ENCODE measurements at places on chromosomes 6 and 20. TPM values are rescaled to one million over a fixed set of nuclear protein-coding genes. Genes with fewer than 3 reads are reported as not detected.

Gene CCDC170
- not detected for total RNA-seq

DNA sequence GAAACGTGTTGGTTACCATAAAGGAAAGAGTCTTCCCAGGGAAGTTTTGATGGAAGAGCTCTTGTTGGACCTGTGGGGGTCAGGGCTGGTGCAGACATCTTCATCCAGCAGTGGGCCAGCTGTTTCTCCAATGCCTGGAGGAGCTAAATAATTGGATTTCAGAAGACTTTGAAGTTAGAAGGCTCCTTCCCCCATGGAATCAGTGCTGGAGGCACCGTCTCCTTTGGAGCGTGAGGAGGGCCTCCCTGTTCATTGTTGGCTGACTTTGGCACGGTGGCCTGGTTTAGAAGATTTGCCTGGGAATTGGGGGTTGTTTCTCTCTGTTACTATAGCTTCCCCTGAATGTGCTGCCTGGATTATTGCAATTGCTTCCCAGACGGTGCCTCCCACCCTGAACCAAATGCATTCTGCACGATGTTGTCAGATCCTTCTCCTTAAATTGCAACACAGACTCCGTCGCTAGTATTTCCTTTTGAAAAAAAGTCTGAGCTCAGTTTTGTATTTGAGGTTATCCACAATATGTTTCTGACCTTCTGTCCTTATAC lies 27.7 kb upstream of the KCNG1 start:
- DNase-seq: no peak

DNA sequence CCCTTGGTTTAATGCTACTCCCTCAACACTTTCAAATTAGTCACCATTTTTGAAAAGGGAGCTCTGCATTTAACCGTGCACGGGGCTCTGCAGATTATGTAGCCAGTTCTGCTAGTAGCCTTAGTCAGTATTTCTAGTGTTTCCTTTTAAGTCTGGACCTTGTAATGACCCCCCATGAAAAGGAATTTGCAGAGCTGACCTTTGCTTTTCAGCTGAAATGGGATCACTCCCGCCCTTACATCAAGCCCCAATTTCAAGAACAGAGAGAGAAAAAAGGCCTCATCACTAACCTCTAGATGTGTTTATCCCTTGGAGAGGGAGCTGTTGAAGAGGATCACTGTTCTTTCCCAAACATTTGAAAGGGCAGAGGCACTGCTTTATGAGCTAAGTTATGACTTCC lies 490.7 kb upstream of the BTBD3 start:
- no peak for DNase-seq

Gene C6orf118
- total RNA-seq: not detected

Gene NINL
- 5.9 TPM for total RNA-seq

- no peak for DNase-seq
These were observed 826.2 kb upstream of the FLRT3 start for GRCh38 chr20:15163632-15164031.

Gene SLC52A3
- total RNA-seq: 7.1 TPM

DNA sequence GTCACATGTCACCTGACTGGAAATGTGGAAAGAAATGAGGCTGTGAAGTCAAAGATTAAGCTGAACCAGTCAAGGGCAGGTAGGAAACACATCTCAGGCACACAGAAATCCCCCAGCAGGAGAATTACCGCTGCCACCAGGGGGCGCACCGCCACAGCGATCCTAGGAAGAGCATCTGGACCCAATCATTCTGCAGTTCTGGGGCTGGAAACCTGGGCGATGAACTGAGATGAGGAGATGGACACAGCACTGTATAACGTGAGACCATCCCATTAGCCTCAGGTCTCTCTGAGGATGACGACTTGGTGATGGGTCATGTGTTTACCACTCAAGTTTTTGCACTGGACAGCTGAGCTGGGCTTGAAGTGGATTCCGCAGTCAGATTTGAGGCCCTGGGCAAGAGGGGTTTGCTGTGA lies 6.5 kb upstream of the SLC24A3 start:
- no peak for DNase-seq

GRCh38 chr6:102732898-102733297 lies 1339.4 kb downstream of the GRIK2 start:
- no peak for DNase-seq

Gene FAM83C
- total RNA-seq: 29.5 TPM

- DNase-seq: no peak
These were observed 99.5 kb downstream of the NCR2 start for GRCh38 chr6:41434803-41435481.

DNA sequence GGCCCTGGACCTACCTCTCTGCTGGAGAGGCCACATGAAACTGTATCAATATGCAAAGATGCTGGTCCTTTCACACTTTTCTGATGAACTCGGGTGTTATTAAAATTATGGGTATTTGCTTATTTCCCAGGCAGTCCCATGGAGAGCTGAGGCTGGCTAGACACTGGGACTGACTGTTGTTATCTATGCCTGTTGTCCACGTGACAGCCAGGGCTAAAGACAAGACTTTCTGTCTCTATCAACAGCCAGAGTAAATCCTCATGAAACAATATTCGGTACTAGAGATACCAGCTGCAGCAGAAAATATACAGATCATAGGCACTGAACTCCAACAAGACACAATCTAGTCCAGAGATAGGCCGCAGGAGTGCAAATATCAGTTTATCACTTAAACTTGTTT lies 236.4 kb downstream of the FOXA2 start:
- DNase-seq: no peak

DNA sequence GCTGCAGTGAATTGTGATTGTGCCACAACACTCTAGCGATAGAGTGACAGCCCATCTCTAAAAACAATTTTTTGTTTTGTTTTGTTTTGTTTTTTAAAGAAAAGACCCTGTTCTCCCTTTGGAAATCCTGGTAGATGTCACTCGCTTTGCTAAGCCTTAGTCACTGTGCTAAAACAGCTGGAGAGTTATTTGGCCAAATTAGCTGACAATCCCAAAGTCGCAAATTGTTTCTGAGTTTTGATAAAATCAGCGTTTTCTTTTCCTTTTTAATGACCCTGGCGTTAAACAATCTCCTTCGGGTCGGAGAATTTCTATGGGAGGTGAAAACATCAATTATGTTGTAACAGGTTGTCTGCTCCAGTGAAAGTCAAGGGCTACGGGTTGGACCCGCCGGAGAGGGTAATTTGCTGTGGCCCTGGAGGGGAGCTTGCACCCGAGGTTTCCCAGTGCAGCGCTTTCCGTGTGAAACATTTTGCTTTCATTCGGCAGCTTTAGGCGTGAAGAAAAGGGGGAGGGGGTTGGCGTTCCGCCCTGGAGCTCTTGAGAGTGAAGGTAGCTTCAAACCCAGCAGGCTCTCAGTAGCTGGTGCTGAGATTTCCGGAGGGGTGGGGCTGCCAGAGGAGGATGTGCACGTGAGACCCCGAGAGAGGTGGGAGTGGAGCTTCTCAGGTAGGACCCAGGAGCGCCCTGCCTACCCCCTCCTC lies 296.6 kb downstream of the PHACTR1 start:
- no peak for DNase-seq

Gene ANGPT4
- total RNA-seq: under 0.01 TPM

DNA sequence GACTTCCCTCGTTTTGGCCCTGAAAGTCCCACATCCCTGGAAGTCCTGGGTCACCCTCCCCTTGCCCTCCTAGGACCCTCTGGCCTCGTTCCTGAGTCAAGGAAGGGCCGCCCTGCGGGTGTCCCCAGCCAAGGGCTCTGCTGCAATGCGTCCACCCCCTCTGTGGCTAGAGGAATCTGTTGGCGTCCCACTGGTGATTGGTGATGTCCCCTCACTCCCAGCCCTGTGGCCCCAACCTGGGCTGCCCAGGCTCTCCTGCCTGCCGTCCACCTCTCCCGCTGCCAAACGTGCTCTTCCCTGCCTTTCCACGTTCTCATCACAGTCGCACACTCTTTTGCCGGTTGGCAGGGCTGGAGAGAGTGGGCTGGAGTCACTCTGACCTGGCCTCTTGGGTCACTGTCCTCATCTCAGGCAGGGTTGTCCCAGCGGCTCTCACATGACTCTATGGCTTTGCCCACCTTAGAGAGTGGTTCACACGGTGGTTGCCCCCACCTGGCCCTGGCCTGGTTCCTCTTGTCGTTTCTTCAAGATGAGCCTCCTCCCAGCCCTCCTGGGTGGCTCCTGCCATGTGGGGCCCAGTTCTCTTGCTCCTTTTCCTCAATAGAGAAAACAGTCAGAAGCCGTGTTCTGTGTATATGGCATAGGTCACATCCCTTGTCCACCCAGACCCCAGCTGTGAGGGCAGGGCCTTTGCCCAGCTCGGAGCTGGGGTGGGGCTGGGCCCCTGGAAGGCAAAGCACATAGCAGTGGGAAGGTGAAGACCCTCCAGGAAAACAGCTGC lies 100.9 kb downstream of the TMEM242 start:
- DNase-seq: no peak

Gene PCNA
- total RNA-seq: 58.9 TPM

- no peak for DNase-seq
These were observed 23.5 kb upstream of the MAP3K7 start for GRCh38 chr6:90610301-90610750.

Gene GLO1
- total RNA-seq: 53.4 TPM

Gene EBF4
- total RNA-seq: 3.2 TPM

DNA sequence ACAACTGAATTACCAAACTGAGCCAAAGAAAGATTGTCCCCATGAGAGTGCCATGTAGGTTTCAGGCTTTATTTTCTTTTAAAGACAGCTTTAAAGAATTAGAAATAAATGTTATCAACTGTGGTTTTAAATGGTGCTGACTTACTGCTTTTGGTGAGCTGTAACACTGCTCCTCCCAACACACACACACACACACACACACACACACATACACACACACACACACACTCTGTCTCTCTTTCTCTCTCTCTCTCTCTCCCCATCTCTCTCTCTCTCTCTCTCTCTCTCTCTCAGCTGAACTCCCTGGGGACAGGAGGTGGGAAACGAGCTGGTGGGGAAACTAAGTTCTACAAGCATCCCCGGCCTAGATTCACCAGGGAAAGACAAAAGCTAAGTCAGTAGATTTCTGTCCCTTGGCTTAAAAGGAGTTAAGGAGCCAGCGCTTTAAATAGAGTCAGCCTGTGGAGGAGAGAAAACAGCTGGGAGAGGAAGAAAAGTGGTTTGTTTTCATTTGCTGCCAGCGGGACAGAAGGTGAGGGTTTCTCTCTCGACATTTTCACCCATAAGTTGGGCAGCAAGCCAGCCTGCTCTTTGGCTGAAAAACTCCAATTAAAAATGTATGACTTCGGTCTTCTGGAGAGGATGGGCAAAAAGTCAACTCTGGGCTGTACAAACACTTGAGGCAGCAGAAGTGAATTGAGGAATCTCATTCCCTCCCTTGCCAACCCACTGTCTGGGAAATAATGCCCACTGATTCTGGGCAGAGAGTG lies 27.4 kb downstream of the CBLN4 start:
- DNase-seq: no peak

GRCh38 chr6:45712786-45713185 lies 302.9 kb downstream of the CLIC5 start:
- no peak for DNase-seq

- DNase-seq: no peak
These were observed 2.1 kb upstream of the CDKN1A start for GRCh38 chr6:36676141-36677058.

GRCh38 chr6:148996815-148997214 lies 250.0 kb downstream of the UST start:
- no peak for DNase-seq

- no peak for DNase-seq
These were observed 243.0 kb upstream of the RIN2 start for GRCh38 chr20:19515074-19515473.

GRCh38 chr6:143775336-143775735 lies 67.8 kb upstream of the LTV1 start:
- DNase-seq: no peak

GRCh38 chr6:144637541-144637940 lies 352.4 kb downstream of the UTRN start:
- no peak for DNase-seq

GRCh38 chr6:155291291-155291690 lies 23.0 kb downstream of the TFB1M start:
- DNase-seq: no peak

- no peak for DNase-seq
These were observed 665.4 kb downstream of the EPM2A start for GRCh38 chr6:145069966-145070365.

Gene OR2H2
- not detected for total RNA-seq

- DNase-seq: no peak
These were observed 114.9 kb downstream of the CDH4 start for GRCh38 chr20:61366914-61367313.

Gene POU5F1
- total RNA-seq: 0.92 TPM

DNA sequence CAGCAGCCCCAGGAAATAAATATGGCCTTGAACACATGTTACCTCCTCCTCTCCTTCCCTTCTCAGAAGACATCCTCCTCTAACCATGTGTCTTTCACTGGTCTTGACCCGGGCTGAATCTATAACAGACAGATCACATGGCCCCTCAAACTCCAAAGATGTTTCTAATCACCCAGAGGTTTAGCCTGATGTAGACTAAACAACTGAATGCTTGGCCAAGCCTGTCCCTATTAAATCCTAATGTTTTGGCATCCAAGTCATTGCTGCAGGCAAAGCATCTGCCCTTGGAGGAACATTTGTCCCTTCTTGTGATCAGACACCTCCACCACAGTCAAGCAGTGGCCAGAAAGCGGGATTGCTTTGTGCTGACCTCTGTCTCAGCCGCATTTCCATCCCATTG lies 65.5 kb downstream of the ANKRD60 start:
- no peak for DNase-seq

Gene MAP7
- 30.7 TPM for total RNA-seq

DNA sequence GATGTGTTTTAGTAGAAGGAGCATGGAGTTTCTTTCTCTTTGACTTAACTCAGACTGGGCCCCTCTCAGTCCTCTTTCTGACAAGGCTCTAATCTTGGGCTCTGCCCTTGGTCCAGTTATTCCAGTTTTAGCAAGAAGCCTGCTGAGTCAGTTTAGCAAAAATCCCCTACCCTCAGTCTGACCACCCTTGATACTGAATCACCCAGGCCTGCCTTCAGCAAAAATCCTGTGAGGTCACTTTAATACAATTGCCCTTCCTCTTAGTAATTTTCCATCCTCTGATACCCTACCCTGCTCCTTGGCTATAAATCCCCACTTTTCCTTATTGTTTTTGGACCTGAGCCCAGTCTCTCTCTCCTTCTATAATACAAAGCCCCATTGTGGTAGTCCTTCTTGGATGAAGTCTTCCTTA lies 326.7 kb upstream of the NOX3 start:
- no peak for DNase-seq

GRCh38 chr6:17525637-17526036 lies 74.5 kb upstream of the FAM8A1 start:
- no peak for DNase-seq

- no peak for DNase-seq
These were observed 55.4 kb downstream of the GFOD1 start for GRCh38 chr6:13431861-13432465.

Gene LAMA2
- 112 TPM for total RNA-seq

- no peak for DNase-seq
These were observed 8.8 kb downstream of the ASIP start for GRCh38 chr20:34250005-34250404.

- no peak for DNase-seq
These were observed 107.5 kb upstream of the PRSS16 start for GRCh38 chr6:27139756-27140579.

- DNase-seq: no peak
These were observed 45.2 kb upstream of the LY86 start for GRCh38 chr6:6543181-6543879.
